ENCODE measurements at places on chromosomes 12 and 14.

DNA sequence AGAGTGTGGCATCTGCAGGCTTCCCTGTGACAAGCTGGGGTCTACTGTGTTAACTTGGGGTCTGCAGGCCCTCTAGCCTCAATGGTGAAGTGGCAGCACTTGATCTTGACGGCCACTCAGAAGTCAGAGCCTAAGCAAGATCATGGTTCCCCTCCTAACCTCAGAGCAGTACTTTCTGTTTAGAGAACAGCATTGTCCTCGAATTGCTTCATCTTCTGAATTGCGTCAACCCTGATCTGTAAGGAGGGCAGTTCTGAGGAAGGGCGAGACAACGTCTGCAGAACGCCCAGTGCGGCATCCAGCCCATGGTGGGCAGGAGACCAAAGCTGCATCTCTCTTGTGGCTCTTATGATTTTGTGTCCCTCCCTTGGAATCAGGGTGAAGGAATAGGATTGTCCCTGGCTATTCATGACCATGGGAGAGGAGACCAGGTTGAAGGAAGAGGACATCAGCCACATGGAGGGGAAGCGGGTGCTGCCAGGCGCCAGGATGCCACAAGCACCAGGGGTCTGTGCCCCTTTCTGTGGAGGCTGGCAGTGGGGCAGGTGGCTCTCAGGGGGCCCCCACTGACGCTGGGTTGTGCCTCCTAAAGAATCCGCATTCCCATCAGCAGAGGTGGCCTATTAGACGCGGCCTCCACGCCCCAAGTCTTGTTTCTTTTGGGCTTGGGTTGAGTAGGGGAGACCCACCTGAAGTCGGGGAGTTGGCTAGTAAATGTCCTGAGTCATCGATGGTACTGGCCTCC is 2.2 kb downstream of the SERPINA9 start:
- no peak for DNase-seq

DNA sequence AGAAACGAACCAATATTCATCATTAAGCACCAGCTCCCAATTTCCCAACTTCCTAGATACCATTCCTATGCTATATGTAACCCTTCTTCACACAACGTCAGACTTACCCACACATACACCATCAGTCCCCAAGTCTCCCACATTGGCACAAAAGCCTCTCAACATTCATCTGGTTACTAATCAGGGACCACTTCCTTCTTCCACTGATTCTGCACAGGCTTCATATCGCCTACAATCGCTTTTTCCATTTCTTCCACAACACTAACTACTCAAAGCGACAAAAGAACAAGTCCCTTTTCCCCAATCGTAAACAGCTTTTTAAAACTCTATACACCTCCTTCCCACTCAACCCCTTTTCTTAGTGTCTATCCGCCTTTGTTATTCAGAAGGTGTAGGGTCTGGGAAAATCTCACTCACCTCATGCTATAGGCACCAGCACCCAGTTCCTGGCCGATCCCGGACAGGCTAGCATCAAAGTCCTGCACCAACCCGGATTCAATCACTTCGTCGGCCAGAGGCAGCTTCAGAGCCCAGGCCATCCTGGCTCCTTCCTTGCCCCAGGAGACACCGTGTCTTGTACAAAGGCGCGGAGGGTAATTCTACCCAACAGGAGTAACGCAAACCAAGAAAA is 936 bp downstream of the TFCP2 start:
- peak; percentile 15 for DNase-seq

- no peak for DNase-seq
Observed at GRCh38 chr12:99505805-99506204, 141.7 kb upstream of the GARIN6 start.

- DNase-seq, result no peak
Observed at GRCh38 chr12:66662179-66662578, 16.7 kb downstream of the GRIP1 start.

GRCh38 chr12:57207731-57208630 is 8.6 kb upstream of the NXPH4 start:
- no peak for DNase-seq

GRCh38 chr12:49548822-49549648 is 10.2 kb downstream of the KCNH3 start:
- no peak for DNase-seq

DNA sequence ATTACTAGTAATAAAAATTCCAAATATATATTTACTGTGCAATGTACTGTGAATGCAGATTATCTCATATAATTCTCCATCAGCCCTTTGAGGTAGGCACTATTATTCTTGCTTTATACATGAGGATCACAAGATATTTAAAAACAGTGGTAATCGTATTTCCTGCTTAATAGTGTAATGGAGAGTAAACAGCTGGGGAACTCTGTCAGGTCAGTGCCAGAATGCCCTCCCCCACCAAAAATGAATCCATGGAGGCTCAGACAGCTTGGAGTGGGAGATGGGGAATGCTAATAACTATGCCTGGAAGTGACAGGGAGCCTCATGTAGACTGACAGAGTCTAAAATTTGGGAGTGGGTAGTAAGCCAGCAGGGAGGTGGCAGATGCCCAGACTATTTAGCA is 153.6 kb downstream of the PAH start:
- DNase-seq, result no peak

Data from activated CD4-positive, alpha-beta T cell treated with anti-CD3 and anti-CD28 coated beads, Interleukin-2, Interleukin-6, amounts not matched to agents 100 ng/mL and 50 ng/mL, durations not matched to agents 16 hours and 8 hours (primary cell).